ENCODE measurements at places on chromosomes 7 and 10.

GRCh38 chr7:116713918-116714317 is 41.9 kb downstream of the MET start:
- DNase-seq: peak; percentile 96

DNA sequence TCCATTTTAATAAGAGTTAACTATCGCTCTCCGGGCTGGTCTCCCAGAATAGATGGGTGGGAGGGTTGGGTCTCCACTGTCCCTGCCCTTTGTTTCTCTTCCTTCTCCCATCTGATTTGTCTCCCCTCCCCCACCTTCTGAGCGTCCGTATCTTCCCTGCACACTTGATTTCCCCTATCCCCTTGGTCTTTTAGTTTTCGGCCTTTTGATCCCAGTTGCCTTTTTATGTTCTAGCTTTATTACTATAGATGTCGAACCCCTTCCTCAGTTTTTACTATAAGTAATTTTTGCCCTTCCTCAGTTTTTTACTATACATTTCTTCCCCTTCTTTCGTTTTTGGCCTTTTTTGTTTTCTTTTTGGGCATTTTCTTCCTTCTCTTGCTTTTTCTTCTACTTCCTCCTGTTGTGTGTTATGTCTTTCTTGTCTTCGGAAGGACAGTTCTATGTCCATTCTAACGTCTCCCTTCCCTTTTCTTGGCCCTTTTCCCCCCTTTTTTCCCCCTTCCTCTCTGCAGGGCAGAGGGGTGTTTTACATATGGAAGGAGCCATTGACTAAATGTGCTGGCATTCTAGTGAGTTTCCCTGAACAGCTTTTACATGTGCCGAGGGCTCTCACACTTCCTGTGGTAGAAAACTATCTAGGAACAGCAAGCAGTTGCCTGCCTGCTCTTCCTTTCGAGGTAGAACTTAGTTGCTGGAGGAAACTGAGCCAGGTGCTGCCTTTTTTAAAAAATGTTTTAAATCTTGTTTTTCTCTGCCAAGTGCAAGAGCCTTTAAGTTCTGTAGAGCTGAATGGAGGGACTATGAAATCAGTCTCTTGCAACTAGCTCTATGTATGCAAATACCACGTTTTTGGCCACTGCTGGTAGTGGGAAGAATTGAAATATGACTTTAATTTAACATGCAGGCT is 2.8 kb downstream of the TET1 start:
- peak; percentile 67 for DNase-seq

GRCh38 chr10:61900829-61901792 is at the start of gene ARID5B:
ARID5B (plus strand) TSS chr10:61901699; CDS start chr10:61901710, 11 bp downstream.
- DNase-seq: peak; percentile 76

DNA sequence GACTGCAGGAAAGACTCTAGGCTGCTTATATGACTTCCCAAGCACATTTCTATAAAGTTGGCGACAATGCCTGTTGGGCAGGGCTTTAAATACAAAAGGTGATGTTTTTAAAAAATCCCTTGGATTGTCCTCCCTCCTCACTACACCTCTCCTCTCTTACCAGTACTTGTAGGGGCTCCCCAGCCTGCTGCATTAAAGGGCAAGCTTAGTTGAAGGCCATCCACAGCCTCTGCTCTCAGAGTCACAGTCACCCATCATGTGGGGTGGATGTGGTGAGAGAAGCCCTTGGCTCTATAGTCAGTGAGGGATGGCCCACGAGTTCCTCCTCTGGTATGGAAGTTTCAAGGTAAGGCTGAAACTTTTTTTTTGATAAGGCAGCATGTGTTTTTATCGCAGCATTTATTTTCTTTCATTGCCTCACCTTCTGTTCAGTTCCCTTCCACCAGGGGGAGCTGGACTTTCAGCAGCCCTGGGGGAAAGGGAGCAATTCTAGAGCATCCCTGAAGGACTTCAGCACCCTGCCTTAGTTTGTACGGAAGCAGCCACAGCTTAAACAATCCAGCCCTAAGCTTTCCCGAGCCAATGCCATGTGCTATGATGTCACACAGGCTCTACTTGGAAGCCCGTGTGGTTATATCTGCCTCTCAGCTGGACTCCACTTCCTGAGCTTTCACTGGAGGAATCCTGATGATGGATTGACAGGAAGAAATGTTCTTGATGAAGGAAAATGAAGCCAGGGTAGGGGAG is 131.9 kb downstream of the CALCR start:
- peak; percentile 23 for DNase-seq

- peak; percentile 66 for DNase-seq
Observed at GRCh38 chr7:28093623-28094232, 86.9 kb downstream of the JAZF1 start.

DNA sequence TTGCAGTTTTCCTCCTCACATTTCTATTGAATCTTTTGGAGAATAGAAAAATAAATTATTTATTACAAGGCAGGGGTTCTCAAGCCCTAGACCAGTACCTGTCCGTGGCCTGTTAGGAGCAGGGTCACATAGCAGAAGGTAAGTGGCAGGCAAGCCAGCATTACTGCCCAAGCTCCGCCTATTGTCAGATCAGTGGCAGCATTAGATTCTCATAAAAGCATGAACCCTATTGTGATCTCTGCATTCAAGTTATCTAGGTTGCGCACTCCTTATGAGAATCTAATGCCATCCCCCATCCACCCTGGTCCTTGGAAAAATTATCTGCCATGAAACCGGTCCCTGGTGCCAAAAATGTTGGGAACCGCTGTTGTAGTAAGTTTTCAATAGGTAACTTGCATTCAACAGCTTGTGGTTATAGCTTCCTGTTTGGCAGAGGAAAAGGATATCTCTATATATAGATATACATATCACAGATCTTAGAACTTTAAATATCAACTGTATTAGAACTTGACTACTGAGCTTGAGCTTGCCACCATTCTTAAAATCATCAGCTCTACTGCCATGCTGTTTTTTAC is 165.1 kb downstream of the AHR start:
- no peak for DNase-seq

GRCh38 chr7:12402365-12402725 is 1.3 kb downstream of the VWDE start:
- no peak for DNase-seq

DNA sequence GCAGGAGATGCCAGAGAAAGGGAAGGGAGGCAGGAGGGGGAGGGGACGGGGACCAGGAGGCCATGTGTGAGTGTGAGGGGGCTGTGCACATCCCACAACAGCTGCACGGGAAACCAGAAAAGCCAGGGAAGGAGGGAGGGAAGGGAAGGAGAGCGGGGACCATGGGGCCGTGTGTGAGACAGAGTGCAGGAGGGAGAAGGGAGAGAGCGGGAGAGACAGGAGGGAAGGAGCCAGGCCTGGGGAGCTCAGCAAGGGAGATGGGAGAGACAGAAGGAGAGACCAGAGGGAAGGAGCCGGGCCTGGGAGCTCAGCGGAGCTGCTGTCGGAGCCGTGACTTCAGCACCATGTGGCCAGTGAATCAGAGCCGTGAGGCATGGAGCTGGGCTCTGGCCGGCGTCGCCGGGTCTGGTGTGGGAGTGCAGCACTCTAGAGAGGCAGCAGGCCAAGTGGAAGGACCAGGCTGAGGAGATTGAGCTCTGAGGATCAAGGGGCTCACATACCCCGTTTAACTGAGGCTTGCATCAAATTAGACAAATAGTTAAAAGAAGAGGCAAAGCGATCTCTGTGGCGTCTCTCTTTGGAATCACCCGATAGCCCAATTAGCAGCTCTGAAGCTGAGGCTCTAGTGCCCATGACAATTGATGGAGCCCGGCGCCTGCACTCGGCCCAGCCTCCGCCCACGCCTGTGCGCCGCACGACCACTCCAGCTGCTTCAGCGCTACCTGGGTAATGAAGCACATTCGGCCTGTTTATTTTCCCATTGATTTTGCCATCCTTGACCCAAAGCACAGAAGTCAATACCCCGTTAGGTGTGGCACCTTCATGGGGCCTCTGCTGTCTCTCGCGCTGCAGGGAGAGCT is 150.4 kb downstream of the MAD1L1 start:
- DNase-seq: peak; percentile 80

GRCh38 chr10:92999191-92999590 is 61.4 kb upstream of the CYP26C1 start:
- DNase-seq: peak; percentile 4

GRCh38 chr10:129448086-129448485 is 19.0 kb upstream of the MGMT start:
- peak; percentile 8 for DNase-seq

DNA sequence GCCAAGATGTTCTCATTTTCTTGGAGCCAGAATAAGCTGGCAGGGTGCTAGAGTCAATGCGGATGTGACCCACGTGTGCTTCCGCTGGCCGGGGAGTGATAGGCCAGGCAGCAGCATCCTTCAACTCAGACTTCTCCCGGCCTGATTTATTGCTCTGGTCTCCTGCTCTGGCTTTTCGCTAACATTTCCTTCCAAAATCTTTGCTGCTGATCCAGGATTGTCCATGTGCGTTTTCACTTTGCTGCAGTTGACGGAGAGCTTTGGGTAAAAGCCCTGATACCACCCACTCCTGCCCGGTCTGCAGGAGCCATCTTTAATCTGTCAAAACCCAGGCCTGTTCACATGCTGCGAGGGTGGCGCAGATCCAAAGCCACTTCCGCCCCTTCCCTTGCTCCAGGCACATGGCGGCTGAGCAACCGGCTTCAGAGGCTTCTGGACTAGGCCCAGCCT is 106.8 kb downstream of the CYP26A1 start:
- DNase-seq: peak; percentile 85

- peak; percentile 92 for DNase-seq
Observed at GRCh38 chr7:148303295-148304082, 287.1 kb upstream of the C7orf33 start.

DNA sequence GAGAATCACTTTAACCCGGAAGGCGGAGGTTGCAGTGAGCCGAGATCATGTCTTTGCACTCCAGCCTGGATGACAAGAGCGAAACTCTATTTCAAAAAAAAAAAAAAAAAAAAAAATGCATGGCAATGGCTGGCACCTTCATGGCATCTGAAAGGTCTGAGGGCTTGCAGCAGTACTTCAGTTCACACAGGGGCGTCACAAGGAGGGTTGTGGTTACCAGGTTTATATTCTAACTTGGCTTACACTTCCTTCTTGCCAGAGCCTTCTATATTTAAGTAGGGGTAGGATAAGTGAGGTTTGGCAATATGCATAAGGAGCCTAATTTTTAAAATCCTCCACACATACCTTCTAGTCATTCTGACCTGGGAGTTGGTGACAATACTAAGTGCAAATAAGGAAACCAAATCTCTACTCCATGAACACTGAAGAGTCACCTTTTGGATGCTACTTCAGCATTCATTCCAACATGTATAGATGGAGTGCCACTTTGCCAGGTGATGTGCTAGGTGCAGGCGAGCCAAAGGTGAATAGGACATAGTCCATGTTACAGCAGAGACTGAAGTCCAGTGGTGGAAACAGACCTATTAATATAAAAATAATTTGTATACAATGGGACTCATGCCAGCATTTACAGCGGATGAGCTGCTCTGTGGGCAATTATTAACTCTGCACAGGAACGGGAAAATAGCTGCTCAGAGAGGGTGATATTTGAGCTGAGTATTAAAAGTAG is 57.8 kb upstream of the PDCD4 start:
- no peak for DNase-seq

- no peak for DNase-seq
Observed at GRCh38 chr10:81013771-81014170, 476.1 kb downstream of the SH2D4B start.

- peak; percentile 61 for DNase-seq
Observed at GRCh38 chr7:106418526-106418925, 133.7 kb upstream of the NAMPT start.

GRCh38 chr10:126851414-126852108 is 53.7 kb upstream of the DOCK1 start:
- DNase-seq: no peak

DNA sequence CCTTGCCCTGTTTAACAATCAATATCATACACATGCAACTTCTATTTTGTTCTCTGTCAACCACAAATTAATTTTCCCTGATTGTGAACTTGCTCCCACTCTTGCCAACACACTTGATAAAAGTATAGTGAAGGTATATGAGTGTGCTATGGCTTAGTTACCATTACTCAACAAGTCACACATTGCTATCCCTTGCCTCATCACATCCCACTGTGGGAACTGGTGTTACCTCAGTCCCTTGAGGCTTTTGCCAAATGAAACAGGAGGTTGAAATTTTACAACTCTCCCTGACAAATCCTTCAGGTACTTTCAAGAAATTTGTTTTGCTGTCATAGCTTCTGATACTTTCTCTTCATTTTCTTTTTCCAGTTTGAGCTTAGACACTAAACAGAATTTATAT is 472.5 kb upstream of the SEMA3D start:
- peak; percentile 36 for DNase-seq

DNA sequence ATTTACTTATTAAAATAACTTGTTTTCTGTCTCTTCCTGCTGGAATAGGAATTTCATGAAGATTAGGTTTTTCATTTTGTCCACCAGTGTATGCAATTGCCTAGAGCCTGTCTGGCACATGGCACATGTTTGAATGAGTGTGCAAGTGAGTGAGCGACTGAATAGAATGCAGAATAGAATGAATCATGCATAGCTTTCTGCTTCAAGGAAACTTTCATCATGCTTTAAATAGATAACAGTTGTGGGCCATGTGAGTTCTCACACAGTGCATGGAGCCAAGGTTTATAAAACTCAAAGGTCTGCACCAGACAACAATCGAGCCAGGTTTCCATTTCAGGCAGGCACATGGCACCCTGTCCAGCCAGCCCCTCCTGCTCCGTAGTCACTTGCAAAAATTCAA is 74.2 kb upstream of the HECW1 start:
- peak; percentile 97 for DNase-seq

GRCh38 chr7:137994216-137994615 is 7.7 kb downstream of the CREB3L2 start:
- no peak for DNase-seq

DNA sequence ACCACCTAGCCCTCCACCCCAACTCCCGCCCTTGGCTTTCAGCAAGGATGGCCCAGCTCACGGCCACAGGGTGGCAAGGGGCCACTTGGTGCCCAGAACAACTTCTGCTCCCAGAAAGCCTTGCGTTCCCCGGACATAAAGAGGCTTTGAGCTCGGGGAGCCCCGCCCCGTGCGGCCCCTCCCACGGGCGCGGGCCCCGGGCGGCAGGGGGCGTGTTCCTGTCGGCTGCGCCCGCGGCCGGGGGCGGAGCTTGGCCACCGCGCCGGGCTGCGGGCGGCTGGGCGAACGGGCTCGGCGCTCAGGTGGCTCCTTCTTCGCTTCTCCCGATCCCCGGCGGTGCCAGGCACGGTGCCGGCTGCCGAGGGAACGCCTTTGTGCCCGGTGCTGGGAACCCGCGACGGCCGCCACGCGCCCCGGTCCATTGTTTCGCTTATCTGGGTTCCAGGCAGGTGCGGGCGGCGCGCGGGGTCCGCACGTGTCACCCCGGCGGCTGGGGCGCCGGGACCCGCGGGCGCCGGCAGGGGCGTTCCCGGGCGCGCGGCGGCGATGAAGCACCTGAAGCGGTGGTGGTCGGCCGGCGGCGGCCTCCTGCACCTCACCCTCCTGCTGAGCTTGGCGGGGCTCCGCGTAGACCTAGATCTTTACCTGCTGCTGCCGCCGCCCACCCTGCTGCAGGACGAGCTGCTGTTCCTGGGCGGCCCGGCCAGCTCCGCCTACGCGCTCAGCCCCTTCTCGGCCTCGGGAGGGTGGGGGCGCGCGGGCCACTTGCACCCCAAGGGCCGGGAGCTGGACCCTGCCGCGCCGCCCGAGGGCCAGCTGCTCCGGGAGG is at the start of gene NFE2L3:
Gene NFE2L3, plus strand, starts transcription at position 246 of the 829 bp plus-strand sequence. Its CDS starts 301 bp downstream, at position 547.
- DNase-seq: peak; percentile 52

- no peak for DNase-seq
Observed at GRCh38 chr7:2587134-2587533, 28.4 kb downstream of the IQCE start.
